ENCODE measurements at places on chromosomes 7 and 10.

DNA sequence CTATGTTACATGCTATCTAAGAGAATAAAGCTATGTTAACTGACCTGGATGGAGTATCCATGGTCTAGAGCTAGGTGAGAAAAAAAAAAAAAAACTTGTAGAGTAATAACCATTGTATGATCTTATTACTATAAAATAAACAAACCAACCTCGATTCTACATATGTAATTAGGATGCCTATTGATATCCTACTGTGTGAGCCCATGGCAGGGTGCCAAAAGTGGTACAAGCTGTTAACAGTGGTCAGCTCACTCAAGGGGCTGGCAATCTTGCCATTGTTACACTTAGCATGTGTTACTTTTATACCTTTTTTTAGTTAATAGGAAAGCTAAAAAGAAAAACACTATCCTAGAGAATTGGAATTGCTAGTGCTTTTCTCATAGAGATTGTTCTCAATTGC, 13.5 kb upstream of the IL6 start:
- no peak overlapping the region for H3K4me3 ChIP-seq
- no peaks in the 10 kb centered on the region for H3K36me3 ChIP-seq
- DNase-seq = no peak
- H3K27ac ChIP-seq = no peak overlapping the region

DNA sequence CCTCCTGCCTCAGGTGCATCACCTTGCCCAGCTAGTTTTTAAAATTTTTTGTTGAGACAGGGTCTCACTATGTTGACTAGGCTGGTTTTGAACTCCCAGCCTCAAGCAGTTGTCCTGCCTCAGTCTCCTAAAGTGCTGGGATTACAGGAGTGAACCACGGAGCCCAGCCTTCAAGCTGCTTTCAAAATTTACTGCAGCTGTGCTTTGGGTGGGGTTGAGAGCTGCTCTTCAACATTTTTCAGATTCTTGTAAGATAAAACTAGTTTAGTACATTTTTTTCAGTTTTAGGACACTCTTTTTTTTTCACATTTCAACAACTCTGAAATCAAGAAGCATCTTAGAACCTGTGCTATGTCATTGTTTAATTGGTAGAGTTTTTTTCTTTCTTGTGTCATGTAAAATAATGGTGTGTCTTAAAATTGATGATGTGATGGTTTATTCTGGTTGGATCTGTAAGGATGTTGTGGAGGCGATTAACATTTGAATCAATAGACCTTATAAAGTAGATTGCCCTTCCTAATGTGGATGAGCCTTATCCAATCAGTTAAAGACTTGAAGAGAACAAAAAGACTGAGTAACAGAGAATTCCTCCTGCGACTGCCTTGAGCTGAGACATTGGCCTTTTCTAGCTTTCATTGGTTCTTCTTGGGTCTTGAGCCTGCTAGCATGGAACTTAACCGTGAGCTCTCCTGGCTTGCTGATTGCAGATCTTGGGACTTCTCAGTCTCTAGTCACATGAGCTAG, 13.5 kb downstream of the PLEKHA8 start:
- DNase-seq = no peak
- H3K36me3 ChIP-seq = peaks cover 8% of the 10 kb centered on the region
- no peak overlapping the region for H3K27ac ChIP-seq

DNA sequence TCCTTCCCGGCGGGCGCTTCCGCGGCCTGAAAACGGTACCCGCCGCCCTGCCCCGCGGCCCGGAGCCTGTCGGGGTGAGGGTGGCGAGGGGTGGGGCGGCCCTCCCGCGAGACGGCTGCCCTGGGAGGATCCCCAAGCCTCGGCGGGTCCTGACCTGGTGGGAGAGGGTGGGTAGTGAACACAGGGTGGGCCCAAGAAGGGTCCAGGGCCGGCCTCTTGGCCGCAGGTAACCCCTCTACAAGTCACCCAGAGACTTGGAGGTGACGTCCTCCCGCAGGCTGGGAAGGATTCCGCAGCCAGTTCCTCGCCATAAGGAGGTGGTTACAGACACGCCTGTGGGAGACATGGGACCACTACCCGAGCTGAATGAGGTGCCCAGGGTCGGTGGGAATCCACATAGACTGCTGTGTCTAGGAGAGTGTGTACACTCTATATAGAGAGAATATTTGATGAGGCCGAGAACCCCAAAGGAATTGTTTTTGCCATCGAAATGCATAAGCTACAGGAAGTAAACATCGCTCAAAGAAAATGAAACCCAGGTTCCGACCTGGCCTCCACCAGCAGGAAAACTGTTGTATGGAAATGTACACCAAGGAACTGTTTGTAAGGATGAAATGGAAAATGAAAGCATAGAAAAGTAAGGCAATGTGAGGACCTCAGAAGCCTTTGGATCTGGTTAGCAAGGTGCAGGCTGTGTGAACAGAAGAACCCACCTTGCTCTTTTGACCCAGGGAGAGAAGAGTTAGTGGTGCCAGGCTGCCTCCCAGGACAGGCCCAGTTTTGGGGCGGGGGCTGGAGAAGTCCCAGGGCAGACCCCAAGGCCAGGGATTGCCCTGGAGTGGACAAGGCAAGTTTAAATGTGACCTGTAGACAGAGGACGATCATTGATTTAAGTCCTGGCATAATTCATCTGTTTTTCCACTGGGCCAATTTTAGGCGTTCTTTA, 659 bp downstream of the OPTN start:
- DNase-seq = peak; percentile 19
- peaks cover 33% of the 10 kb centered on the region for H3K36me3 ChIP-seq
- no peaks in the 10 kb centered on the region for H3K27me3 ChIP-seq
- H3K4me1 ChIP-seq = peaks cover 58% of the 10 kb centered on the region
- peak overlapping the region; percentile 91 for H3K27ac ChIP-seq
- H3K4me3 ChIP-seq = peak overlapping the region; percentile 91

- H3K27me3 ChIP-seq = peaks cover 77% of the 10 kb centered on the region
- H3K27ac ChIP-seq = no peak overlapping the region
- peak; percentile 30 for DNase-seq
- H3K4me3 ChIP-seq = peak overlapping the region; percentile 31
These were observed 62.3 kb upstream of the LBX1 start for GRCh38 chr10:101291331-101292193.

DNA sequence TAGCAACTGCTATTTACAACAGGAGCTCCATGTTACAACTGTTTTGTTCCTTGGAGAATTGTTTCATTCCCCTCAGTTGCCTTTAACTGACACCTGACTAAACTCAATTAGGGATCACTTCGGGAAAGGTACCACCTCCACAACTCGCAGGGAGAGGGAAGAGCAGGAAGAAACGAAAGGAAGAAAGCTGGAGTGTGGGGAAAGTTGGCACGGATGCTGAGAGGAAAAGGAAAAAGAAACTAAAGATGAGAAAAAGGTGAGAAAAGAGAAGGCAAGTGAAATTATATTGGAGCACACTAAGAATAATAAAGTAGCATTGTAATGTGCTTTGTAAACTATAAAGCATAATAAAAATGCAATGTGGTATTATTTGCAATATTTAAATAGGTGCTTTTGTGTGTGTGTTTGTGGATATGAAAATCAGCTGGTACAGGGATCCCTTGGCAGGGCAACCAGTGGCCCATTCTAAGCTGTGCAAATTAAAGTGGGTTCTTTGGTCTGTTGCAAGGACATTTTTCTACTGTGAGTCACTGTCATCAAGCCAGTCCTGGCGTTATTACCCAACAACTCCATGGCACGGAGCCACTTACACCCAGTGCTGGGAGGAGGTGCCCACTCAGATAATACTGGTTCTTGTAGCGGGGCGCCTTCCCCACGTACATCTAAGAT, 45.9 kb downstream of the HIPK2 start:
- H3K27ac ChIP-seq = peak overlapping the region; percentile 55
- no peak for DNase-seq
- H3K4me3 ChIP-seq = no peak overlapping the region
- peaks cover 24% of the 10 kb centered on the region for H3K36me3 ChIP-seq

DNA sequence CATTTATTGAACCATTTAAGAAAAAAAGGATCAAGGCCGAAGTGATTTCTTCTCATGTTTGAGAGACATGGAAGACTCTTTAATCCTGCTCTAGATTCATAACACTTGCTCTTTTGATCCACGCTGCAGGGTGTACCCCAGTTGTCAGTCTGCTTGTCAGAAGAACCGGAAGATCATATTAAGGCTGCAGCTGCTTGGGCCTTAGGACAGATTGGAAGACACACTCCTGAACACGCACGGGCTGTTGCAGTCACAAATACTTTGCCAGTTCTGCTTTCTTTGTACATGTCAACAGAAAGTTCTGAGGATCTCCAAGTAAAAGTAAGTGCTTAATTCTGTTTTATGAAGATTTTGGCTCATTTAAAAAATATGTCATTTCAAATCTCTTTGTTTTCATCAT, 46.3 kb downstream of the SPAG6 start:
- H3K4me1 ChIP-seq = no peaks in the 10 kb centered on the region
- no peak overlapping the region for H3K27ac ChIP-seq
- no peak for DNase-seq
- H3K27me3 ChIP-seq = peaks cover 7% of the 10 kb centered on the region
- no peak overlapping the region for H3K4me3 ChIP-seq

GRCh38 chr7:114623146-114623545, 208.5 kb downstream of the FOXP2 start:
- H3K4me3 ChIP-seq = no peak overlapping the region
- H3K27me3 ChIP-seq = no peaks in the 10 kb centered on the region
- H3K27ac ChIP-seq = no peak overlapping the region
- DNase-seq = no peak
- no peaks in the 10 kb centered on the region for H3K36me3 ChIP-seq
- no peaks in the 10 kb centered on the region for H3K4me1 ChIP-seq

DNA sequence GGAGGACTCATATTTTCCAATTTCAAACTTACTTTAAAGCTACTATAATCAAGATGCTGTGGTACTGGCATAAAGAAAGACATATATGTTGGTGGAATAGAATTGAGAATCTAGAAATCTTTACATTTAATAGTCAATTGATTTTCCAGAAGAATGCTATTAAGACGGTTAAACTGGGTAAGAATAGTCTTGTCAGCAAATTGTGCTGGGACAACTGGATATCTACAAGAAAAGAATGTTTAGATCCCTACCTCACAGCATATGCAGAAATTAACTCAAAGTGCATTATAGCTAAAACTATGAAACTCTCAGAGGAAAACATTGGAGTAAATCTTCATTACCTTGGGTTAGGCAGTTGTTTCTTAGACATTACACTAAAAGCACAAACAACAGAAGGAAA, 203.3 kb downstream of the SDK1 start:
- H3K27me3 ChIP-seq = no peaks in the 10 kb centered on the region
- no peak for DNase-seq
- H3K36me3 ChIP-seq = peaks cover 4% of the 10 kb centered on the region
- H3K27ac ChIP-seq = no peak overlapping the region
- no peak overlapping the region for H3K4me3 ChIP-seq

DNA sequence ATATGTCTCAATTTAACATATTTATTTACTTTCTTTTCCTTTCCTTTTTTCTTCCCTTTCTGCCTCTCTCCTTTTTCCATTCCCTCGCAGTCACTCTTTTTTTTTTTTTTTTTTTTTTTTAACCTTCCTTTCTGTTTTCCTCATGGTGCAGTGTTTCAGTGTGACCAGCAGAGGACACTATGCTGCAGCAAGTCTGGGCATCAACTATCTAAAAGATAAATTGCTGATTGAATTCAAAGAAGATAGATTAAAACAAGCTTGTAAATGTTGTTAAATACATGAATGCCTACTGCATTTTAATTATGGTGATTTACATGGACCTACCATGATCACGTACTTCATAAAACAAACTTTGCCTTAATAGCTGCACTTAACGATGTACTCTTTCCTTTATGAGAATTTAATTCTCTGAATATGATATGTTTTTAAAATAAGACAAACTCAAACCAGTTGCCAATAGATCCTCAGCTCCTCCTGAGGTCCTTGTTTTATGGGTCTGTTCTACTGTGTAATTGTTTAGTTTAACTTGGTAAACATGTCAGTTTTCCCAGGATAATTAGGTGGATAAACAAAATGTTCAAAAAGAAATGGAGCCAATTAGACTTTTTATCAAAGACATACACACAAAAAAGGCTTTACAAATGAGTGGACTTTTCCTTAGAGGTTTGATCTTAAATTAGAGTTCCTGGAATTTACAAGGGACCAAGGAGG, 101.0 kb upstream of the AGR3 start:
- H3K4me3 ChIP-seq = no peak overlapping the region
- H3K27ac ChIP-seq = no peak overlapping the region
- H3K27me3 ChIP-seq = peaks cover 15% of the 10 kb centered on the region
- peak; percentile 35 for DNase-seq
- peaks cover 10% of the 10 kb centered on the region for H3K4me1 ChIP-seq

GRCh38 chr10:86103391-86104101, 263.0 kb downstream of the GRID1 start:
- peaks cover 2% of the 10 kb centered on the region for H3K4me1 ChIP-seq
- H3K27ac ChIP-seq = no peak overlapping the region
- H3K36me3 ChIP-seq = no peaks in the 10 kb centered on the region

DNA sequence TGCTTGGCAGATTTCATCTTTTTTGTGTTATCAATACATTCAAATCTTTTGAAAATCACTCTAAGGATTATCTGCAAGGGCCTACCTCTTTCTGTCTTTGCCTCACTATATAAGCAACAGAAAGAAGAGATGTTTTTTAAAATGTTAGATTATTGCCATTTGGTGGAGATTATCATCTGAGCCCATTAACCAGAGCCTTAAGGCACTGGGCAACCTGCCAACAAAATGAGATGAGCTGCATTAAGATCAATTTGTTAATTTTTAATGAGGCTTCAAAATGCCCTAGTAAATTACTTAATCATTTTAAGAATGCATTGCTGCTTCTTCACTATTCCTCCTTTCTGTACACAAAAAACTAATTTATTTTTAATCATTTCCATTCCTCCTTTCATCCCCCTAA, 314.1 kb downstream of the SNX13 start:
- H3K4me3 ChIP-seq = no peak overlapping the region
- H3K36me3 ChIP-seq = no peaks in the 10 kb centered on the region
- H3K4me1 ChIP-seq = no peaks in the 10 kb centered on the region

DNA sequence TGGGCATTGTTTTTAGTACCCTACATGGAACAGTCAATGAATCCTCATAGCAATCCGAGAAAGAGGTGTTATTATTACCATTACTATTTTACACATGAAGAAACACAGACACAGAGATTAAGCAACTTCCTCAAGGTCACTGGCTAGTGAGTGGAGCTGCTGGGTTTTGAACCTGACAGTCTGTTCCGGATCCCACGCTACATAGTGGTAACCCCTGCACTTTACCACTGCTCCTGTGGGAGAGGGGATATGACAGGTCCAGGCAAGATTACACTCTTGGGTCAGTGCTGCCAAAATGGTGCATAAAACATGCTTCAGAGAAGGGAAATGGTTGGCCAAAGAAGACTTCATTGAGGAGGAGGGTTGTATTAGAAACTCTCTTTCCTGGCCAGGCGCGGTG, 185.7 kb downstream of the XPNPEP1 start:
- H3K4me1 ChIP-seq = no peaks in the 10 kb centered on the region
- DNase-seq = no peak
- H3K27ac ChIP-seq = no peak overlapping the region
- no peak overlapping the region for H3K4me3 ChIP-seq
- no peaks in the 10 kb centered on the region for H3K27me3 ChIP-seq

- no peaks in the 10 kb centered on the region for H3K36me3 ChIP-seq
- H3K4me3 ChIP-seq = no peak overlapping the region
- no peak for DNase-seq
- no peaks in the 10 kb centered on the region for H3K27me3 ChIP-seq
- no peak overlapping the region for H3K27ac ChIP-seq
These were observed 15.4 kb upstream of the MYL7 start for GRCh38 chr7:44156453-44157010.

All from activated CD4-positive, alpha-beta T cell treated with anti-CD3 and anti-CD28 coated beads, Interleukin-2, amount 10 ng/mL, durations not matched to agents 7 days and 5 days (primary cell).